NCI-H187 (cell line): ENCODE measurements at places on chromosomes 2 and 18.
A peak's percentile ranks its signal among the peaks of the same experiment; 100 is the strongest.

DNA sequence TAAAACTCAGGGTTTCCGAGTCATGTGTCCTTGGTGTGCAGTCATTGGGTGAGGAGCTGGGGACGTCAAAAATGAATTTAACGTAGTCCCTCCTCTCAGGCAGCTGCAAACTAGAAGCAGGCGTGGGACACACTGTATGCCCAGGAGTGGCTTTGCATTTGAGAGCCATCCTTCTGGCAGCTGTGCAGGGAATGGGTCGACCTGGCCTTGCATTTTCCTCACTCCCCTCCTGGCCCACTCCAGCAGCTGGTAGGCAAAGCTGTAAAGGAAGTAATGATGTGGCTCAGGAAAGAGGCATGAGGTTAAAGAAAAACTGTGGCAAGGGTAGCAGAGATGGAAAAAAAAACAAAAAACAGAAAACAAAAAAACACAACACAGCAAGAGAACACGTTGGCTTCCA lies 46.5 kb downstream of the RNF144A start:
- no peak for DNase-seq

DNA sequence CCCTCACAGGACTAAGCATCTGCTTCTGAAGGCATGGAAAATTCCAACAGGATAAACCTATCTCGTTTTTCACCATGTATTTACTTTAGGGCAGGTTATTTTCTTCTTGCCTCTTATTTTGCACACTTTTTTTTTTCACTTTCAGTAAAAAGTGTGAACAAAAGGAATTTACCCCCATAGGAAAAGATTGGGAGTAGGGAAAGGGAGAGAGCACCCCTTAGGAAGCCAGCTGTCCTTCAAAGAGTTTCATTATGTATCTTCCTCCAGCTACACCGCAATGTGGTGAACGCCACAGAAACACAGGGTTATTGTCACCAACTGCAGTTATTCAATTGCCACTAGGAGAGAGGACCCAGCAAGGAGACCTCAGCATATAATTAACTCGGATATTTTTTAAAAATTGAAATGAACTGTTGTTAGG lies 286.2 kb upstream of the VRK2 start:
- DNase-seq, result no peak

DNA sequence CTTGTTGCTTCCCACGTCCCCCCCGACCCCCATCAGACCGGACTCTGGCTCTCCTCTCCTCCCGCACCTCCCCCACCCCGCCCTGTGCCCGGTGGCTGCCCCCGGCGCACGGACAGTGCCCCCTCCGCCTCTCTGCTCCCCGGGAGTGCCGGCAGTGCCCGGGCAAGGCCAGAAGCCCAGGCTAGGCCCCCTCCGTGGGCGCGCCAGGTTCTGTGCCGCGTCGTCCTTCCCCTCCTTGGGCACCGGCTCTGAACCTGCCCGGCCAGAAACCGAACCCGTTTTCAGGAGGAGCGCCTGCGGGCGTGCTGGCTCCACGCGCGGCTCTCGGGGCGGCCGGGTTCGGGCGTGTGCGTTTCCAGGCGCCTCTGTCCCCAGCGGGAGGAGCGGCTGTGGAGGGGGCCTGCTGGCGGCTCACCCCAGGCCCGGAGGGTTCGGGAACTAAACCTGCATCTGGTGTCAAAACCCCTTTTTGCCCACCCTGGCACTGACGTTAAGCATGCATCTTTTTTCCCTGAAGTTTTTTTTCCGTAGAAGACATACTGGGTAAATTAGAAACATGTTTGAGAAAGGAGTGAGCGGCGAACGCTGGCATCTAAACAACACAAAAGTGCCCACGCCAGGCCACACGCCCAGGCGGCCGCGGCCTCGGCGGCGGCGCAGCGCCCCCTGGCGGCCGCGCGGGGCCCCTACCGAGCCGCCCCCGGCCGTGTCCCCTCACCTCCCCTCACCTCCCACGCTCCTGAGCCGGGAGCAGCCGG lies 123.9 kb upstream of the SLC1A4 start:
- peak; percentile 93 for DNase-seq

DNA sequence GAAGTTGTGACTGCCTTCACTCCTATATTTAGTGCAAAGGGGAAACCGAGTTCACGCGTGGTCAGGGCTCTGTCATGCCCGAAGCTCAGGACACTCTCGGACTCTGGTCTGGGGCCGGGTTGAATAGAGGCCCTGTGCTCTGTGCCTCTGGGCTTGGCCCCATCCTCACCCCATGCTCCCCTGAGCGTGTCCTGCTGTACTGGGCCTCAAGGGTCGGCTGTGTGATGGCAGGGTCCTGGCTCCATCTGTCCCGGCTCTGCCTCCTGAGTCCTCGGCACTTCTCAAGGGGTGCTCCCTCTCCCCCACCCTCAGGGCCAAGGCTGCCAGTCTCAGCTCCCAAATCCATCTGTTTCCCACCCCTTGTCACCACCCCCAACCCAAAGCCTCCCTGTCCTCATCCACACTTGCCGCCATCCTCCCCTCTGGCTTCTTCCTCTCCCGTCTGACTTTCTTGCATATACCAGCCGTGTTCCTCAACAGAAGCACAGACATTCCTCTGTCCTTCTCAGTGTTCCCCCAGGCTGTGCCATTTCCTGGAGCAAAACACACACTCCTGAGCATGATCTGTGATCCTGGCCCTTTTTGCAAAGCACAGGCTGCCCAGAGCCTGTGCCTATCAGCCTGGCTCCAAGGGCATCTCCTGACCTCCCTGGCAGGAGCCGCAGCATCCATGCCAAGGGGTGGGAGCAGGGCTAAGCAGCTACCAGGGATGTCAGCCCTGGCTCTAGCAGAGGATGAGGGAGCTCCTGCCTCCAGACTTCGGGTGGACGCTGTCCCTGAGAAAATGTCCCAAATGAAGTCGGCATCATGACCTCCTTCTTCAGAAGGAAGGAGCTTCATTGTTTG lies 64.2 kb upstream of the OTOS start:
- DNase-seq, result no peak

DNA sequence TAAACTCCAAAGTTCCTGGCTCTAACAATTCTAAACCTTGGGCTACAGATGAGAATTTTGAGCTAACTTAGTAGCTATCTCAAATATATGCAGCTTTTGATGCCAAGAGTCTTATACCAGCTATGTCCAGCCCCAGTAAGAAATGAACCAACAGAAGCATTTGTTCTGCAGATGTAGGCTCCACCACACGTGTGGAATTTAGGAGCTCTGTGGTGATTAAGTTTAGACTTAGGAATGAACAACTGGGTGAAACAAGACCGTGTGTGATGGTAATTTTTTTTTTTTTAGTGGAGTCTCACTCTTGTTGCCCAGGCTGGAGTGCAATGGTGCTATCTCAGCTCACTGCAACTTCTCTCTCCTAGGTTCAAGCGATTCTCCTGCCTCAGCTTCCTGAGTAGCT lies 179.7 kb downstream of the ANKRD30B start:
- DNase-seq, result no peak

DNA sequence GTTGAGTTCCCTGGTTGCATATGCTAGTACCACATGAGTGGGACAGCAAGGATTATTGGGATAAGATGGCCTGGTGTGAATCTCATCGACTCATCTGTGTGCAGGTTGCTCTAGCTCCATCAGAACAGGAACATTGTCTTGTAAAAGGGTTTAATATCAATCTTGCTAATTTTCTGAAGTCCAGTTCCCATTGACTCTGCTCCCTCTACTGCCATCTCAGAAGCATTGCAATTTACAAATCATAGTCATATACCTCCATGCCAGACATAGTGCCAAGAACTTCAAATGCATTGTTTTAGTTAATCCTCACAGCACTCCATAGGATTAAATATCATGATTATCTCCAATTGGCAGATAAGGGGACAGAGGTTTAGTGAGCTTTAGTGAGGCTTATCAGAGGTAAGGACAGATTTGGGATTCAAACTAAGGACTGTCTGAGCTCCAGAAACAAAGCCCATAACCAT lies 4.8 kb upstream of the STAT4 start:
- no peak for DNase-seq

GRCh38 chr2:151482171-151482725 lies 72.5 kb downstream of the RIF1 start:
- no peak for DNase-seq

- DNase-seq, result no peak
Observed at GRCh38 chr2:182240862-182241371, 185.9 kb downstream of the PDE1A start.

DNA sequence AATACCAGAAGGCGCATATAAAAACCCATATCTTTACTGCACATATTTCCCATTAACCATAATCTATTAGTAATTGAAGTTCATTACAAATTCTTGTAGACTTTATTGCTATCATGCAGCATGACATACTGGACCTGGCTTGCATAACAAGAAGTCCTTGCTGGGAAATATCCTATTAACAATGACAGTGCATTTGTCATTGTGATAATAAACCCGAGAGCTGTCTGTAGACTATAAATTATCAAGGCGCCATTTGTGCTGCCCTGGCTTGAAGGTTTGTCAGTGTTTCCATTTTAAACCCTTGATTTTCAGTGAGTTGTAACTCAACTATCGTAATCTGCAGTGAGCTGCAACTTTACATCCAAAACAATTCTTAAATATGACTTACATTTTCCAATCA lies 59.0 kb downstream of the HNMT start:
- DNase-seq, result no peak

- DNase-seq, result no peak
Observed at GRCh38 chr2:133324150-133324561, 244.1 kb downstream of the NCKAP5 start.

DNA sequence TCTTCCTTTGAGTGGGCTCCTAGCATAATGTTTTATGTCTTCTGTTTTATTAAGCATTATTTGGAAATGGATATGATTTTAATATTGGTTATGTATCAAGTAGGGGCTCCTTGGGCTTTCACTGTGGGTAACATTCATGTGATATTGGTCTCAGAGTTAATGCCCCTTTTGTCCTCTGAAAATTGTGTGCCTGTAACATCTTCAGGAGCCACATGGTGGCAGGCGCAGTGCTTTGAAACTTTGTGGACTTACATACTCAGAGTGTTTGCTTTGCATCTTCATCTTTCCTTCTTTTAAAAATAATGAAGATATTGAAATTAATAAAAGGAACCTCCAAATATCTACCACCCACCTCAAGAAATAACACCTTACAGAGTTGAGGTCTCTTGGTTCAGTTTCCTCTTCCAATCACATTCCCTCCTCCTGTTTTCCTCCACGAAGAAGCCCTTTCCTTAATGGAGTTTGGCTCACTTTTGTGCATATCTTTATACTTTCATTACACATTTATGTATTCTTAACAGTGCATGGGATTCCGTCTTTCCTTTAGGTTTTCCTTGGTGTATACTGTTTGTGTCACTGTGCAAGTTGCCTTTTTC lies 73.5 kb downstream of the LIMS1 start:
- DNase-seq, result no peak

DNA sequence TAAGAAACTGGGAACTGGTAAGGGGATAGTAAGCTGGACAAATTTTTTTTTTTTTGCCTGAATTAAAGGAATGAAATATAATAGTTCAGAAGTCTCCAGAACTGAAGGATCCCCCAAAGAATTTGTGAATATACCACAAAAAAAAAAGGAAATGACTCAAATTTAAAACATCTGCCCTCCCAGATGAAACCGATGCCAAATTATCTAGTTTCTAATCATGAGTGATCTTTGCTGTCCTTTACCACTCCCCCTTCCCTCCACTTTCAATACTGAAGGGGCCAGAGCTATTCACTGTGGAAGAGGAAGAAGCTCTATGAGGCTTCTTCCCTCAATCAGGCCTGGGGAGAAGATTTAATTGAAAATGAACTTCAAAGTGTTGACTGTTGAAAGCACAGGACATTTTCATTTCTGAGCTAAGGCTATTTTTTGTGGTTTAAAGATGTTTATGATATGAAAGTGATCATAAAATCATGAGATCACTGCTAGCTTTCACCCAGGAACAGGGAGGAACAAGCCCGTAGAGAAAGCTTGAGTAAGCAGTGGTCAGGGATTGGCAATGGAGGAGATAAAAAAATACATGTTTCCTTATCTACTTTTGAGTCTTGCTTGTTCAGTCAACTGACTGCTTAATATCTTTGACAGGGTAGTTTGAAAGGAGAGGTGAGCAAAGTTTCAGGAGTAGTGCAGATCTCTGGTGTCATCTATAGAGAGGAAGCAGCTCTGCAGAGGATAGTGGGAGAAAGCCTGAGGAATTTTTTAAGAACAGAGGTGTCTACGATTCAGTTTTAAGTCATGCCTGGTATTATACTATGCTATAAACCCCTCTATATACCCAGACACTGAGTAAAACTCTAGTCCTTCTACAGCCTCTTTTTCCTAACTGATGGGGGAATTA lies 409.5 kb upstream of the FIGN start:
- no peak for DNase-seq

- no peak for DNase-seq
Observed at GRCh38 chr2:241835611-241836010, 23.1 kb downstream of the PDCD1 start.
